A172 (cell line): ENCODE measurements at places on chromosomes 12 and 14.

DNA sequence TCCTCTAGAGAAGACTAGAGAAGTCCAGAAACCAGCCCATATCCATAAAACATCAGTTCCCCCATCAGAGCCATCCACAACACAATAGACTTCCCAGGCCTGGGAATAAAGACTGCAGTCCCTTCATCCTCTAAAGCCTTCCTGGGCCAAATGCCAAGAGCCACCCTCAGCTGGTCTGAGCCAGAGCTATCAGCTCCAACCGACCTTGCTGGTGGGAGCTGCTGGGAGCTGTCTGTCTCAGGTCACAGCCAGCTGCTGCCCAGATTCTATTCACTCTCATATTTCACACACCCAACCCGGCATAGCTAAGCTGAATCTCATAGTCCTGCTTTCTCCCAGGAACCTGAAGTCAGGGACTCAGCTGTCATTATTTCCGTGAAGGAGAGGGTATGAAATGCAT, 10.9 kb upstream of the TFCP2 start:
- DNase-seq, result peak; percentile 19

- no peak for DNase-seq
These were observed 42.8 kb downstream of the KDM2B start for GRCh38 chr12:121537814-121538698.

DNA sequence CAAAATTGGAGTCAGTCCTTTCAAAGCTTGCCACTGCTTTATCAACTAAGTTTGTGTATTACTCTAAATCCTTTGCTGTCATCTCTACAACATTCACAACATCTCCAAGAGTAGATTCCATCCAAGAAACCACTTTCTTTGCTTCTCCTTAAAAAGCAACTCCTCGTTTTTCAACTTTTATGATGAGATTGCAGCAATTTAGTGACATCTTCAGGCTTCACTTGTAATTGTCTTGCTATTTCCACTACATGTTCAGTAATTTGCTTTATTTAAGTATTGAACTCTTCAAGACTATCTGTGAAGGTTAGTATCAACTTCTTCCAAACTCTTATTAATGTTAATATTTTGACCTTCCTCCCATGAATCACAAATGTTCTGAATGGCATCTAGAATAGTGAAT, 747.9 kb downstream of the TMTC2 start:
- DNase-seq, result no peak

DNA sequence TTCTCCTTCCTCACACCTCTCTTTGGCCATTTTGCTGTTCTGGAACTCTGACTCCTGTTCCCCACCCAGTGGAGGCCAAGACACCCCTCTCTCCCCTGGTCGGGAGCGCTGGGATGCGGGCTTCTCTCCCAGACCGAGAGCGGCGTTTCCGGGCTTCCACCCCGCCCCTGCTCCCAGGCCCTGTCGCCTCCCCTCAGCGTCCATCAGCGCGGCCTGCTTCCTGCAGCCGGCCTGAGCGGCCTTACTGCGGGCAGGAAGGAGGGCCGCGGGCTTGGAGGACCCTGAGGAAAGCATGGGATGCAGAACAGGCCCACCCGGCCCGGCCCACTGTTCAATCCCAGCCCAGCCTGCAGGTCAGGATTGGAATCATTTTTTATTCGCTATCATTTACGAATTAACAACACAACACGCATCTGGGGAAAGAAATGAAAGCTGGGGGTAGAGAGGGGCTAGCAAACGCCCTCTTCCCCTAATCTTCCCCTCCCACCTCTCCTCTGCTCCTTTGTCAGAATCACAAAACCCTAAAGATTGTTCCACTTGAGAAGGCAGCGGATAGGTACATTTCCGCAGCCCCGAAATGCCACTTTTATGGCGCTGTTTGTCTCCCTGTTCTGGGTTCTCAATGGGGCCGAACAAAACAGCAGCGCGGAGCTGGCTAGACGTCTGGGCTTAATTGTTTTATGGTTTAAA, 3.8 kb upstream of the HOXC8 start:
- no peak for DNase-seq

DNA sequence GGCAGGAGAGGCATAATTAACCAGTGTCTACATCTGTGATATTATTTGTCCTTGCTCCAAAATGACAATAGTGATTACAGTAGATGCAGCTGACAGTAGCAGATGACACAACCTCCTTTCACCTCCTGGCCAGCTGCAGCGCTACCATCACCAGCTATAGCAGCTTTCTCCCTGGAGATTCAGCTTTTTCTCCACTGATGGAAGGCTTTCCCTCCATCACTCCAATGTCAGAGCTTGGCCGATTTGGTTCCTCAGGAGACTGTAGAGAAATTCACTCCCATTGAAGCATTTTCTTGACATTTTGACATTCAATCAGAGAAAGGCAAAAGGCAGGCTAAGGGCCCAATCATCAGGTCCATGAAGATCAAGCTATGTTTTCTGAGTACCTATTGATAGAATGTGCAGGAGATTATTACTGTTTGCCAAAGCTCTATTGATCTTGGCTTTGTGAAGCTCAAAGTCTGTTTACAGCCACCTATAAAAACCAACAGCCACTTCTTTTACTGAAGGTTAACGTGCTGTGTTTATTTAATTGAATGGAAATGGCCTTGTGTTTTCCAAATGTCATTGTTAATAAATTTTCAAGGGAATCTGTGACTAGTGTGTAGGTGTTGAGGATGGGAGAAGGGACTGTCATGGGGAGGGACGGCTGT, 785.1 kb downstream of the DIO2 start:
- DNase-seq, result no peak

DNA sequence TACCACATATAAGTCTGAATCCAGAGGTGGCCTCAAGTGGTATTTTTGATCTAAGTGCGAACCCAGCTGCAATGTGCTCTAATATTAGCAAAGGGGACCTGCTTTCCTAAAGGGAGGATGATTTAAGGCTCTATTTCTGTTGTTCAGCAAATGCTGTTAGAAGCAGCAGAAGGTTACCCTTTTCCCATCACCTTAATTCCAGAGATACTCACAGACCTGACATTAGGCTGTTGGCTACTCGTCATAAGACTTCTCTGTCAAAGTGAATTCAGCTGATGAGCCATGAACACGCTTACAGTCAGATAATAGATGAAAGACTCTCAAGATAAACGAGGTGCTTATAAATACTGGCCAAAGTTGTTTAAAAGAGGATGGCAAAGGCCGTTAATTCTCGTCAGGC, 308.7 kb upstream of the DDHD1 start:
- DNase-seq, result no peak

- DNase-seq, result peak; percentile 14
These were observed 1.1 kb downstream of the ANO6 start for GRCh38 chr12:45216983-45217485.

DNA sequence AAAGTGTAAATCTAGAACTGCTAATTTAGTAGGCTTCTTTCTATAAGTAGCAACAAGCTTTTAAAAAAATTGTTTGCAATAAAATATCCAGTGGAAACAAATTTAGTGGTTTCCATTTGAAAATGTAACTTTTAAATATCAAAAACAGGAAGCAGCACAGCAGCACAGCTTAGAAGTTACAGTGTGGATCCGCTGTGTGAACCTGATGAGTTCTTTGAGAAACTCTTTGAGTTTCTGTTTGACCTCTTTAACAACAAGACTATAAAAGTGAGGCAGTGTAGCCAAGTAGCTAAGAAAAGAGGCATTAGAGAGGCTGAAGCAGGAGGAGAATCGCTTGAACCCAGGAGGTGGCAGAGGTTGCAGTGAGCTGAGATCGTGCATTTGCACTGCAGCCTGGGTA, 178.3 kb downstream of the NAV3 start:
- no peak for DNase-seq

DNA sequence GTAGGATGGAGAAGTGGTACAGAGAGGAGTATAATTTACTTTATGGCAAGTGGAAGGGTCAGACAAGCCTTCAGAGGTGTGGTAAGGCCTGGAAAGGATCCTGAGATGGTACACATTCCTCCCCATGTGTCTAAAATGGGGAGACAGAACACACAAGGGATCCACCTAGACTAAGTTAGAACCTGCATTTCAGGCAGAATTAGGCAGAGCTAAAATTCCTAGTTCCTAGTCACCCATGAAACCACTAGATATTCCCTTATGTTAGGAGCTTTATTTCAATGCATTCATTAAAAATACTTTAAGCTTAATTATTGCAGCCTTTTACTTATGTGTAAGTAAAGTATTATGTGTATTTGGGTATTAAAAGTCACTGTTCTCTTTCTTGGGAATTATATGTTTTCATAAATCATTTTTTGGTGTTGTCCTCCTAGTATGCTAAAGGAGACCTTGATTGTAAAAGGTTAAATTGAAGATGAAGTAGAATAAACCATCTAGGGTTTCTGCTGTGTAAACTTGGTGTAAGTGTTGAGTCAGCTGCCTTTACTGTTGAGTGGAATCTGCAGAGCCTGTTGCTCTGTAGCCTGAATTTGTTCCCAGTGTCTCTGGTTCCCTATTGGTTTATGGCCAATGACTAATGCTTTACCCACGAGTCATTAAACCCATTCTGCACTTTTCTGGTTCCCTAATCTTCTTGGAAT, 423.2 kb downstream of the ATP23 start:
- peak; percentile 96 for DNase-seq

- DNase-seq, result peak; percentile 81
These were observed 11.5 kb downstream of the RITA1 start for GRCh38 chr12:113196990-113197389.

GRCh38 chr12:55726971-55727370, 1.8 kb downstream of the CD63 start:
- DNase-seq, result no peak

GRCh38 chr14:38199739-38200138, 8.0 kb upstream of the SSTR1 start:
- no peak for DNase-seq

DNA sequence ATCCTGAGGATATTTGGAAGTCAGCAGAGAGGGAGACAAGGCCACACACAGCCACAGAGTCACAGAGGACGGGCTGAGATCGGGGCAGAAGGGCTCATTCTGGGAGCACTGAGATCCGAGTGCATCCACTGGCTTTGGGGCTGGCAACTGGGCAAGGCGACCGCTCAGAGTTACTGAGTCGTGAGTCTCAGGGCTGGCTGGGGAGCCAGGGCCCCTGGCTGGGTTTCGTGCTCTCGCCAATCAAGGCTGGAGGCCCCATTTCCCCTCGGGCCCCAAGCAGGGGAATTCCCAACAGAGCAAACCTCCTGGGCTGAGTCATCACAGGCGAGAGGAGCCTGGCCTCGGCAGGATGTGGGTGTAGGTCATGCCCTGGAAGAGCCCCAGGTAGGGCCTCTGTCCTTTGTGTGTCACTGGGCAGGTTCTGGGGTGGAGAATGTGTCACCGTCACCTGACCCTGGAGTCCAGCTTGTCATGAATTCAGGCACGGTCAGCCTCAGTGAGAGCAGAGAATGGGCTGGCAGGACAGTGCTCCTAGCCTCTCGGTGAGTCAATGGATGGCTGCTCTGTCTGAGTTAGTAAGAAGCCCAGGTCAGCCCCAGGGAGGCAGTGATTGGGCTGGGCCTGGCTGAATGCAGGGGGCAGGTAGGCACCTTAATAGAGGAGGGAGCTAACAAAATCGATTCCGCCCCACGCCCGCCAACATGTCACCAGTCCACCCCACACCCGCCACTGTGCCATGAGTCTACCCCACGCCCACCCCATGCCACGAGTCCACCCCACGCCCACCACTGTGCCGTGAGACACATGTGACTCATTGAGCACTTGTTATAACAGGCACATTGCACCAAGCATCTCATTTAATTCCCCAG, 16.9 kb downstream of the ASB2 start:
- DNase-seq, result peak; percentile 96

DNA sequence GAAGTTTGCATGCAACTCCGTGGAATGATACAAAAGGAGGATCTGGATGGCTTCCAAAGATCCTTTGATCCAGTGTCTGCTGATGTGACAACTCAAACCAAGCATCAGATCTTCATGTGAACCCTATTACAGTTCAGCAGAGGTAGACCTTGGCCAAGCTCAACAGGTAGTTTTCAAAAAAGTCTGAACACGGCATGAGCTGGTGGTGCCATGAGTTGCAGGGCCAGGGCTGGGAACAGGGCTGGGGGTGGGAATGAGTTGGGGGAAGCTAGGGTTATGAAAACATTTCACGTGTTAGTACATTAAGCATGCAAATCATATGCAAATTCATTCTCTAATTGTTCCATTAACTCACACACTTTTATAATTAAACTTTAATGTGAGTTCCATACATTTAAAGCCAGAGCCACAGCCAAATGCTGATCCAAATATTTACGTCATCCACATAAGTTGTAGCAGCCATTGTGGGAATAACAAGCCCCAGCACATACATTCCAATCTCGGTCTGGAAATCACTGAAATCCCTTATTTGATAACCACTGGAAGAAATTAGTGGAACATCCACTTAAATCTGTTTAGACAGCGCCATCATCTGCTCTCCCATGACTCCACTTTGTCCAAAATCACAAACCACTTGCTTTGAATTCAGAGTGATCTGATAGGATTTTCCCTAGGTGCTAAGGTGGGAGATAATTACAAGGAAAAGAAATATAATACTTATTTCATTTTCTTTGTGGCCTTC, 158.5 kb downstream of the APAF1 start:
- no peak for DNase-seq

GRCh38 chr12:132140501-132140900, 3.6 kb downstream of the DDX51 start:
- DNase-seq, result no peak

GRCh38 chr14:55912344-55912743, 205.9 kb upstream of the PELI2 start:
- DNase-seq, result no peak

GRCh38 chr14:100537446-100538350, 49.5 kb downstream of the BEGAIN start:
- no peak for DNase-seq

GRCh38 chr14:85439696-85440328, 90.1 kb upstream of the FLRT2 start:
- DNase-seq, result peak; percentile 65

DNA sequence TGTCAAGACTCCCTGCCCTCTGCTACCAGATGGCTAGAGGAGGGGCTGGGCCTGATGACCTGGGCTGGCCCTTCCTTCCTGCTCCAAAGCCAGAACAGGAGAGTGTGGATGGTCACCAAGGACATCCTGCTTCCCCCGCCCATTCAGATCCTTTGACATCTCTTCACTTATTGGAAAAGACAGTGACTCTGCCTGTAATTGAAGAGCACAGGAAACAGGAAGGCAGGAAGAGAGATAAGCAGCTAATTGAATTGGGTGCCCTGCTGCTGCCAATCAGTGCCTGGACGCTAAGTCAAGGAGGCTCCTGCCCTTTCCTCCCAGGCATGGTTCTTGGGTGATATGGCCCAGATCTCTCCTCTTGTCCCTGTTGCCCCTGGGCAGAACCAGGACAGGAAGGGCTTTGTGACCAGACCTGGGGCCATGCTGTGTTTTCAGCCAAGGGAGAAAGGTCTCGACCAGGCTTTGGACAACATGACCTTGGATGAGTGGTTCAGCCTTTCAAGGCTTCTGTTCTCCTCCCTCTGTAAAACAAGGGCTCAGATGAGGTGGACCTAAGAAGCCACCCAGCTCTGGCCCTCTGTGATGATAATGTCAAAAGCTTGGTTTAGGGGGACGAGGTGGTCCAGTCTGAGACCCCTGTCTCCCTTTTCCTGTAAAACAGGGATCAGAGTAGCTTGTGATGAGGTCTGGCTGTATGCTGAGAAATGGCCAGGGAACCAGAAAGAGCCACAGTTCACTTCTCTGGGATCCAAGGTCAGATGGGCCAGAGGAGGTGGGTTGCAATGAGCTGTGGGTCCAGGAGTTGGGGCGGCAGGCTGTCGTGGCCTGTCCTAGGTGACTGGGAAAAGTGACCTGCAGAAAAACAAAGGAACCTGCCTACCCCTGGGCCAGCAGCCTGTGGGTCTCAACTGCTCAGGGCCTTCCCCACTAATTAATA, 38.8 kb downstream of the FAM222A start:
- no peak for DNase-seq

- DNase-seq, result no peak
These were observed 60.4 kb downstream of the TTC9 start for GRCh38 chr14:70702161-70702560.
